ENCODE measurements at places on chromosomes 4 and X.

GRCh38 chrX:12304261-12304660 lies 166.0 kb downstream of the FRMPD4 start:
- DNase-seq: no peak

- no peak for DNase-seq
Measured at GRCh38 chr4:65265526-65265925, 404.8 kb downstream of the EPHA5 start.

- DNase-seq: no peak
Measured at GRCh38 chrX:17459661-17460060, 84.7 kb downstream of the NHS start.

DNA sequence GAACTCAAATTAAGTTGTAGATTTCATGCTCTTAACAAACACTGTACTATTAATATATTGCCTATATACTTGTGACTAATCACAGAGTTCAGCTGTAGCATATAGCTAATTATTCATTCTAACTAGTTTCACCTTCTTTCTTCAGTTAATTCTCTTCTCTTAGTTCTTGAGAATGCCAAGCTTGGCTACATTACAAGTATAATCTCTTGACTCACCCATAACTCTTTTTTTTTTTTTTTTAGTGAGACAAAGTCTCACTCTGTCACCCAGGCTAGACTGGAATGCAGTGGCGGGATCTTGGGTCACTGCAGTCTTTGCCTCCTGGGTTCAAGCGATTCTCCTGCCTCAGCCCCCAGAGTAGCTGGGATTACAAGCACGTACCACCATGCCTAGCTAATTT lies 5.4 kb downstream of the KLHL5 start:
- DNase-seq: no peak

DNA sequence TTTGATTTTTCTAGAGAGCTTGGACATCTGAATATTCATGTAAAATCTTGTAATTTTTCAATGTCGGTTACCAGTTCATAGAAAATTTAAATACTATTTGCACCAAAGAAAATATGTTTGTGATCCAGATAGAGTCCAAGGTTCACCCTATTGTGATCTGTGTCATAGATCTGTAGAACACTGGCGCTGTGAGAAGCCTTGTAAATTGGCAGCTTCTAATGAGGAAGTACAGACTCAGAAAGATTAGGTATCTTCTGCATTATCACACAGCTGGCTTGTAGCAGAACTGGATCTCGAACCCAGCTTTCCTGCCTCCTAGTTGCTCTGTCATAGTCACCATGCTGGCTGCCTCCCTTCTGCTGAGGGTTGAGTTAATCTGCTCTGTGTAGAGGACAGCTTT lies 106.5 kb upstream of the PAK3 start:
- DNase-seq: no peak

- no peak for DNase-seq
Measured at GRCh38 chr4:5186271-5187064, 135.2 kb downstream of the STK32B start.

- no peak for DNase-seq
Measured at GRCh38 chr4:30825008-30825770, 105.0 kb downstream of the PCDH7 start.

GRCh38 chr4:55488716-55489115 lies 58.0 kb downstream of the CLOCK start:
- no peak for DNase-seq

DNA sequence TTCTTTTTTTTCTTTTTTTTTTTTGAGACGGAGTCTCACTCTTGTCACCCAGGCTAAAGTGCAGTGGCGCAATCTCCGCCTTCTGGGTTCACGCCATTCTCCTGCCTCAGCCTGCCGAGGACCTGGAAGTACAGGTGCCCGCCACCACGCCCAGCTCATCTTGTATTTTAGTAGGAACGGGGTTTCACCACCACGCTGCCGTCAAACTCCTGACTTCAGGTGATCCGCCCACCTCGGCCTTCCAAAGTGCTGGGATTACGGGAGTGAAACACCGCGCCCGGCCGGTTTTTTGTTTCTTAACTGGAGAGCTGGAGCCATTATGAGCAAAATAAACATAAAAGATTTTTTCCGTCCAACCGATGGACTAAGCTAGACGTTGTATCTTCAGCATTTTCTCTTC lies 1.9 kb upstream of the WDR17 start:
- DNase-seq: no peak

GRCh38 chr4:81454499-81454898 lies 17.2 kb downstream of the RASGEF1B start:
- no peak for DNase-seq

Data from posterior cingulate gyrus (tissue), 11 donors.